ENCODE measurements at places on chromosomes 16 and 17.

GRCh38 chr17:49716668-49717364 lies 9.1 kb upstream of the SLC35B1 start:
- DNase-seq: no peak

- DNase-seq: no peak
Measured at GRCh38 chr16:56691885-56692284, 9.6 kb downstream of the MT1X start.

GRCh38 chr16:2719328-2720063 lies 528 bp downstream of the PRSS27 start:
- DNase-seq: no peak

- DNase-seq: no peak
Measured at GRCh38 chr17:75777296-75777922, 7.2 kb upstream of the UNK start.

DNA sequence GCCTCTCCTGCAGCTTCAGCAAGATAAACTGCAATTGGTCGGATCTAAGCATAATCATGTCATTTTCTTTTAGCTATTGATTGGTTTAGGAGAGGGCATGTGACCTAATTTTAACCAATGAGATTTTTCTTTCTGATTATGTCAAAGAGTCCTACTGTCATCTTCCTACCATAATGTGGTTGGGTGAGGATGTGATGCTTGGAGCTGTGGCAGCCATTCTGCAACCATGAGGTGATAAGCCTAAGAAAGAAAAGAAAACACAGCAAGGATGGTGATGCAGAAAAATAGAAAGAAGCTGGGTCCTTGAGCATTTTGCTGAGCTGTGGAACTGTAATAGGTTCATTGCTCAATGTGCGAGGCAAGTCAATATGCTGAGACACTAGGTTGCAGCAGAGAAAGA lies 121.7 kb upstream of the CRHR1 start:
- DNase-seq: no peak

DNA sequence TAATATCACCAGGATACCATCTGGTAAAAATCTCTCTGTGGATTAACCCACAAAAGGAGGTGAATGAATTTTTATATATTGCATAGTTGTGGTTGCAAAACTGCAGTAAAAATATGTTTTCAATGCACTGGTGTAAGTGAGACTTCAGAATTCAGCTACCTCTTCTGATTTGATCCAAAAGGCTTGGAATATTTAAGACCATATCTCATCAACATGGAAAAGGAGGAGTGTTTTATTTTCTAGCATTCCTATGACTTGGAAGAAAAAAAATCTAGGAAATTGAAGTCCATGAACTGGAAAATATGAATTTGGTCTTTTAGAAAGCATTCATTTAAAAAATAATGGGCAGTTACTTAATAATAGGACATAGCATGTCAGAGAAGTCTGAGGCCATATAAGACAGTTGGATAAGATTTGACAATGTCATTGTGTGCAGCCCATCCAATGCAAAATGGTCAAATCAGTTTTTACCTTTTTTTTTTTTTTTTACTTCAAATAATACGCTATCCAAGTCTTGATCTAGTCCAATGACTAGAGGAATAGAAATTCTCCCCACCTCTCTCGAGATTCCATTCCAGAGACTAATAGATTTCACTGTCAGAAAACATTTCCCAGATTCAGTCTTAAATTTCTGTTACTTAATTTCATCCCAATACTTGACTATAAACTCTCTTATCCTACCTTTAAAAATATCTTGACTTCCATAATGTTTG lies 364.9 kb upstream of the PMFBP1 start:
- DNase-seq: no peak

- DNase-seq: no peak
Measured at GRCh38 chr17:40542558-40543411, 22.5 kb downstream of the CCR7 start.

GRCh38 chr17:19943599-19943998 lies 34.0 kb downstream of the AKAP10 start:
- DNase-seq: no peak

DNA sequence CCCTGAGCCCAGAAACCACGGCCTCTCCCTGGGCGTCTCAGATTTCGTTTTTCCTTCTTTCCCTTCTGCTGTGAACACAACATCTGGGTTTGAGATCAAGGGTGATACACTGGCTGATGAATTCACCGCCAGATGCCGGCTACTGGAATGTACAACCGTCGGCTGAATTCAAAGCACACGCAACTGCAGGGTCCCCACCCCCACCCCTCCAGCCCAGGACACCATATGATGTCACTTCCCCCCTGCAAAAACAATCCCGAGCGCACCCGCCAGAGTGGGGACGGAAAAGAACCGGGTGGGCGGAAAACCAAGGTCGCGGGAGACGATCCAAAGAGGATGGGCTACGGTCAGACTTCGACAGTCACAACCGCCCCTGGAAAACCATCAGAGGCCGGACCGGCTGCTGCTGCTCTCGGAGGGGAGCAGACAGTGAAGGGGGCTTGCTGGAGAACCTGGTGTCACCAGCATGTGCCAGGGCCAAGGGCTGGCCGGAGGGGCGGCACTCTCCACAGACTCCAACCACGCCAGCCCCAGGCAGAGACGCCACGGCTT lies 23.3 kb downstream of the CEP295NL start:
- DNase-seq: no peak

- DNase-seq: no peak
Measured at GRCh38 chr17:38727736-38728135, 2.4 kb upstream of the CISD3 start.

GRCh38 chr17:4858882-4859260 lies 25.7 kb downstream of the MINK1 start:
- no peak for DNase-seq

GRCh38 chr17:49817993-49818392 lies 29.5 kb downstream of the KAT7 start:
- no peak for DNase-seq

- no peak for DNase-seq
Measured at GRCh38 chr16:1639860-1640259, 27.7 kb downstream of the CRAMP1 start.

- no peak for DNase-seq
Measured at GRCh38 chr17:34716291-34716690, 136.9 kb downstream of the TMEM132E start.

GRCh38 chr17:74833501-74834377 lies 25.9 kb downstream of the GRIN2C start:
- DNase-seq: no peak

- no peak for DNase-seq
Measured at GRCh38 chr16:10935226-10935915, 6.9 kb downstream of the DEXI start.

- DNase-seq: no peak
Measured at GRCh38 chr17:61383689-61384201, 15.9 kb upstream of the TBX2 start.

- DNase-seq: no peak
Measured at GRCh38 chr16:57485091-57485915, 990 bp downstream of the DOK4 start.

- DNase-seq: no peak
Measured at GRCh38 chr16:72404299-72404698, 232.3 kb upstream of the PMFBP1 start.

DNA sequence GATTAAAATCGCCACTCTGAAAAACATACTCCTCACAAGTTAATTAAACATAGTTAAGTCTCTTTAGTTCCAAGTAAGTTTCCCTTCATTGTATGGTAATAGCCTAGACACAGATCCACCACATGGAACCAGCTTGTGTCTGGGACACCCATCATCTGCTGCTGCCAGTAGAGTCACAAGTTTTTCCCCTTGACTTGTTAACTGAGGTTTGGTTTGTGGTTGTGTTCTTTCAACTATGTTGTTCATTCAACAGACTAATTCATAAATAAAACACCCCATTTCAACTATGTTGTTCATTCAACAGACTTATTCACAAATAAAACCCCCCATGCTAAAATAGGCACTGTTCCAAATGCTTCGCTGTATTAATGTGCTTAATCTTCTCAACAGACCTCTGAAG lies 24.4 kb downstream of the YWHAE start:
- no peak for DNase-seq

DNA sequence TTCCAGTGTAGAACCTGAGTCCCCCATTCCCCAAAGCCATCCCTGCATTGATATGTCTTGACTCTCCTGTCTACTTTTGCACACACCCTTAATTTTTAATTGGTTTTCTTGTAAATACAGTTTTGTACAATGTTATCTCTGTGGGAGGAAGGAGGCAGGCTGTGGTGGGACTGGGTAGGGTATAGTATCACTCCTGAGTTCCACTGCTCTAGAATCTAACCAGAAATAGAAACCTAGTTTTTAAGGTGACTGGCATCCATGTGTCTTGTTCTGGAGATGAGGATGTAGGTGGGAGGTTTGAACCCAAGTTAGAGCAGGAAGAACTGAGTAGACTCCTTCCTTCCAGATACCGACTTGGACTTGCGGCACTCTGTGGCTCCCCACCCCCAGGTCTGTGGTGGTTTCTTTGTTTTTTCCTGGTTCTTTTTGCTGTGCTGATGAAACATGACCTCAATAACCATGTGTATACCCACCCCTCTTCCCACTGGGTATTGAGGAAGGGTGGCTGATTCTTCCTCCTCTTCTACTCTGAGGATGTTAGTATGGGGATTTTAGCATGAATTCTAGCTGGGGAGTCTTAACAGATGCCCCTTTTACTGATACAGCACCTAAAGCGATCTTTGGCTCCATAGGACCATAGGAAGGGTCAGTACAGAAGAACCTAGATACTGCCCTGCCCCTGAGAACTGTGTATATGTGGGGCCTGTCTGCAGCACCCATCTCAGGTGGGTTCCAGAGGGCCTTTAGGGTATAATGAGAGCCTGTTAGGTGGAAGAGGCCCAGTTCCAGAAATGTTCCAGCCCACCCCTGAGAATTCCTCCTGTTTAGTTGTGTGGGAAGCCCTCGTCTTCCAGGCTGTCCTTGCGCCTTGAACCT lies 48.7 kb downstream of the SF3B3 start:
- no peak for DNase-seq

DNA sequence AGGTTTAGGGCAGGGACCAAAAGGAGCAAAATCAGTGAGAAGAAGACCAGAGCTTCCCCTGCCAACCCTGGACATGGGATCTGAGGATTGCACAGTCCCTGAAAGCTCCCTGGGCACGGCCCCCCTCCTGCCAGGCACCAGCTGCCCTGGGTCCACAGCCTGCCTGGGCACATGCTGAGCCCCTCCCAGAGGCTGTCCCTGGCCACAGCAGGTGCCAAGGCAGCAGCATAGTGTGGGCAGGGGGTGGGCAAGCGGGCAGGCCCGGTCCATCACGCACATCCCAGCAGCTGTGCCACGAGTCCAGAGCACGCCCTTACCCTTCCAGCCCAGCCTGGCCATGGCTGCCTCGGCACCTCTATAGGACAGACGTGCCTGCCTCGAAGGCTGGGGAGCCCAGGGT lies 12.7 kb downstream of the SCN4A start:
- no peak for DNase-seq

GRCh38 chr17:63156986-63157385 lies 191.0 kb downstream of the TANC2 start:
- DNase-seq: no peak

DNA sequence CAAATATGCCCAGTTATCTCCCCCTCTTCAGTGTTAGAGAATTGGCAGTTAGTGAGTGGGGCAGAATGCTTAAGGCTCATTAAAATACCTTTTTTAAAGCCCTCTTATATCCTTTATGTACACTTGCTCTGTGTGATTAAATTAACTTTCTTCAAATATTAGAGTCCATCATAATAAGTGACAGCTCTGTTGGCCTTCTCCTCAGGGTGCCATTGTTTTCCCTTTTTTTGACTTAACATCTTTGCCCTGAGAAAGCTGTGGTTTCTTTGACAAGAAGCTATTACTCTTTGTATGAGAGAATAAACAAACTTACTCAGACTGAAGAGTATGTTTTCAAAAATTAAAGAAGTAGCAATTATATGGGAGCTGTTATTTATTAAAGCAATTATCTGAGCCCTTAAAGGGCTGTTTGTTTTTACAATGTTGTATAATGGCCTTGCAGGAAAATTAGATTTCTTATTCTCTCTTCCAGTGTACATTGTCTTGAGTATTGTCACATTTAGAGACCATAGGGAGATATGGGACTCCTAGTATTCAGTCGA lies 13.4 kb downstream of the RBBP6 start:
- DNase-seq: no peak

DNA sequence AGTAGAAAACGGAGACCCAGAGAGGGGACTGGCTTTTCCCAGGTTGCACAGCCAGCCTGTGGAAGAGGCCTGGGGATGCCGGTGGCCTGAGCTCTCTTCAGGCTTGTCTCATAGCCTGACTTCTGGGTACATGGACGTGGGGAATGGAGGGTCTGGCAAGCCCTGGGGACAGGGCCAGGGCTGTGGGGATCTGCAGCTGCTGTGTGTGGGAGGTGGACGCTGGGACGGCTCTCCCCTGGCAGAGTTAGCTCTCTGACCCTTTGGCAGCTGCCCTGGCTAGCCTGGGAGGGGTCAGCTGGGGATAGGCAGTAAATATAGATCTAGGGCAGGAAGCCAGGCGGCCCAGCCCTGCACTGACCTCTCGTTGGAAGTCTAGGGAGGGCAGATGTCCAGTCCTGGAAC lies 20.5 kb downstream of the SLC4A1 start:
- DNase-seq: no peak

All from left renal cortex interstitium (tissue), 4 donors.